ENCODE measurements at places on chromosomes 13 and 19.

DNA sequence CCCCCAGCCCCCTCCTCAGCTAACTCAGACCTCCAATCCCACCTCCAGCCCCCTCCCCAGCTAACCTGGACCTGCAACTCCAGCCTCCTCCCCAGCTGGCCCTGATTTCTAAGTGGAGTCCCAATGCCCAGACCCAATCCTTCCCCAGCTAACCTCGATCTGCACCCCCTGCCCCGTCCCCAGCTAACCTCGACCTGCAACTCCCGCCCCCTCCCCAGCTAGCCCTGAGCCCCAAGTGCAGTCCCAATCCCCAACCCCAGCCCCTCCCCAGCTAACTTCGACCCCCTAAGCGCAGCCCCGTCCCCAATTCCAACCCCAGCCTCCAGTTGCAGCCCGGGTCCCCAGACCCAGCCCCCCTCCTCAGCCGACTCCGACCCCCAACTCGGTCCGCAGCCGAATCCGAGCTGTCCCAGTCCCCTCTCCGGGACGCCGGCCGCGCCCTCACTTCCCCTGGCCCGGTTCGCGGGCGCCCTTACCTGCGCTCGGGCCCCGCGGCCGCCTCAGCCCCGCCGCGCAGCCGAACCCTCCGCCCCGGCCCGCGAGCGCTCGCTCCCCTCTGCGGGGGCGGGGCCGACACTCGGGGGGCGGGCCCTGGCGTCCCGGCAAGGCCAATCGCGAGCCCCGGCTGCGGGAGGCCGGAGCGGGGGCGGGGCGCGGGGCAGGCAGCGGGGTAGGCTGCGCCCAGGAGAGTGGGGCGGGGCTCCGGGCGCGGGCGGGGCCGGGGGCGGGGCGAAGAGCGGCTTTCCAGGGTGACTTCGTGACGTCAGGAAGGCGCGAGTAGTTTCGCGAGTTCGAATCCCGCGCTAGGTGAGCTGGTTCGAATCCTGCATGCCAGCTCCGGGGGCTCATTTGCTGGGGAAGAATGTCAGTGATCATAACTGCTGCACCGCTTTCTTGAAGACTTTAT, at the start of gene GNG7:
TSS of gene GNG7 (minus strand) at position 525 of the 907 bp plus-strand sequence. CDS start 182,006 bp downstream, outside the sequence.
- DNase-seq = peak; percentile 89

DNA sequence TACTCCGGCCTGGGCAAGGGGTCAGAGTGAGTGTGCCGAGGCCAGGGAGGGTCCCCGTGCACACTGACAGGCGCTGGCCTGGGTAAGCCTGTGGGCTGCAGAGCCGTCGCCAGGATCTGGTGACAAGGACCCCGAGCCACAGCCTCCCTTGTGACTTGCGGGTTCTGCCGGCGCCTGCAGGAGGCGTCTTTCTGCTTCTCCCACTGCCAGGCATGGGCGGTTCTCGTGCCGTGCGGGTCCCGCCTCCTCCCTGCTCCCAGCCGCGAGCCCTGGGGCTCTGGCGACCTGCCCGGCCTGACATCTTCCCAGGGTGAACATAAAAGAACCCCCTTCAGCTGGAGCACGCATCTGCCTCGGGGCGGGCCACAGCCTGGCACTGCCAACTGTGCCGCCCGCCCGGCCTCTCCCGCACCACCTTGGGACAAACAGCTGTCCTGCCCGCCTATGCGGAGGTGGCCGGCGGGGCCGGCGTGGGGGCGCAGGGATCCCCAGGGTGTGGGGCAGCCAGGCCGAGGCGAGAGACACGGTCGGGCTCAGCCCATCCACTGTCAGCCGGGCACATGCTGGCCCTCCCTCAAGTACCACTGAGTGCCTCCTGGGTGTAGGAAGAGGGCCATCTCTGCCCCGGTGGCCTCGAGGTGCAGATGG, 1.5 kb upstream of the HCN2 start:
- peak; percentile 94 for DNase-seq

GRCh38 chr13:79810669-79811068, 329.7 kb downstream of the NDFIP2 start:
- DNase-seq = no peak

DNA sequence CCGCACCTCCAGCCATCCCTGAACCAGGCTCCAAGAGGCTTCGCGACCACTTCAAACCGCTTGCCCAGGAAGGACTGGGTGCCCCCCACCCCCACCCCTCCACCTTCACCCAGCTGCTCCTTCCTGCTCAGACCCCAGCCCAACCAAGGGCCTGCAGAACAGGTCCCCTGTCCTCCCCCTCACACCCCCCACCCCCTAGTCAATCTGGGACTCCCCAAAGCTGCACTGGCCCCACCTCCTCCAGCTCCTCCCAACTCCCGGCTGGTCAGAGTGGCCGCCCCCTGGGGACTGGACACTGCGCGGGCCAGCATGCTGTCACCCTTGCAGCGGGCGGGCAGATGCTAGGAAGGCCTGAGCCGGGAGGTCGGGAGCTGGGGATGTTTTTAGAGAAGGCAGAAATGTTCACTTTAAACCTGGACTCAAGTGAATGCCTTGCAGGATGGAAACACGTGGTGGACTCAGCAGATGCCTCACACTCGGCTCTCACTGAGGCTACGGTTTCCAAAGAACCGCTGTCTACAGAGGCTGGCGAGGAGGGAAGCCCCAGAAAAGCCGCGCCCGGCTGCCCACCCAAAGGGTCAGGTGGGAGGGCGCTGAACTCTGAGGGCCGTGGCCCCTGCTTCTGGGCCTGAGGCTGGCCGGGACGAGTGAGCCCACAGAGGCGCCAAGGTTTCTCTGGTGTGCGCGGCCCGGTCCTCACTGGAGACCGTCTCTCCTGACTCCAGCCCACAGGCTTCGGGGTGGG, 8.0 kb downstream of the RPL36 start:
- no peak for DNase-seq

DNA sequence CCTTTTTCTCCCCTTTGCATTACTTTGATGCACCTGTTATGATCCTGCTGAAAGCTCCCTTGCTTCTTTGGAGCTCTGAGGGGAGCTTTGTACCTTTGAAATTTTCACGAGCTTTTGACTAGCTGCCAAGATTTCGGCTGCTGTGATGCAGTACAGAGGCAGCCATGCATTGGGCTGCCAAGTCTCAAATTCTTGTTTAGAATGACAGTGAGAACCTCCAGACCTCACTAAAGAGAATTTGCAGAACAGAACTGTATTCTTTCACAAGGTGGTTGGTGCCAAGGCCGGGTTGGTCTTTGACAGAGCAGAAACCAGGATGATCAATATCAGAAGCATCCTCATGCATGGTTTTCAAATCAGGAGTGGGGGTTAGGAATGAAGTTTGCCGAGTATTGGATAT, 414.8 kb downstream of the GPC5 start:
- no peak for DNase-seq

DNA sequence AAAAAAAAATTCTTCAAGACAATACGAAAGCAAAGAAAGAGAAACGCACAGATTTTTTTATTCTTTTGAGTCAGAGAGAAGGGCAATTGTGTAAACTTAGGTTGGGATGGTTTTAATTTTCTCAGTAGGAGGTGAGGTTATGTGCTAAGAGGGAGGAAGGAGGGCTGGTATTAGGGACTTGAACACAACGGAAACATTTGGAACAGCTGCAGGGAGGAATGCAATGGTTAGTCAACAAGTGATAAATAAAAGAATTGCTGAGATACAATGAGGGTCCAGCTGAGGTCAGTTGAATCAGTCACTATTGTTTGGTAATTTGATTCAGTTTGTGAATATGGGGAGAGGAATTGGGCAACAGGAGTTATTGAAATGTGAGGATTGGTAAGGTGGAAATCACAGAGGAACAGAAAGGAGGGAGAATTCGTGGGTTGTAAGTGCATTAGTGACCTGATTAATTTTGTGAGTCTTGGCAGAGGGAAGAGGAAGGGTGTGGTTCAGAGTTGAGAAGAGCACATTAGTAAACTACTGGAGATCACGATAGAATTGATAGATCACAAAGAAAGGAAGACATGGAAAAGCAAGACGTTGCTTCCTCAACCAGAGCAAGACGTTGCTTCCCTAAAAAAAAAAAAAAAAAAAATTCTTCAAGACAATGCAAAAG, 499.5 kb upstream of the SPRY2 start:
- DNase-seq = no peak

- no peak for DNase-seq
These were observed 471 bp downstream of the FUT1 start for GRCh38 chr19:48751845-48752495.

- DNase-seq = no peak
These were observed 6.1 kb downstream of the CLC start for GRCh38 chr19:39731685-39732084.

DNA sequence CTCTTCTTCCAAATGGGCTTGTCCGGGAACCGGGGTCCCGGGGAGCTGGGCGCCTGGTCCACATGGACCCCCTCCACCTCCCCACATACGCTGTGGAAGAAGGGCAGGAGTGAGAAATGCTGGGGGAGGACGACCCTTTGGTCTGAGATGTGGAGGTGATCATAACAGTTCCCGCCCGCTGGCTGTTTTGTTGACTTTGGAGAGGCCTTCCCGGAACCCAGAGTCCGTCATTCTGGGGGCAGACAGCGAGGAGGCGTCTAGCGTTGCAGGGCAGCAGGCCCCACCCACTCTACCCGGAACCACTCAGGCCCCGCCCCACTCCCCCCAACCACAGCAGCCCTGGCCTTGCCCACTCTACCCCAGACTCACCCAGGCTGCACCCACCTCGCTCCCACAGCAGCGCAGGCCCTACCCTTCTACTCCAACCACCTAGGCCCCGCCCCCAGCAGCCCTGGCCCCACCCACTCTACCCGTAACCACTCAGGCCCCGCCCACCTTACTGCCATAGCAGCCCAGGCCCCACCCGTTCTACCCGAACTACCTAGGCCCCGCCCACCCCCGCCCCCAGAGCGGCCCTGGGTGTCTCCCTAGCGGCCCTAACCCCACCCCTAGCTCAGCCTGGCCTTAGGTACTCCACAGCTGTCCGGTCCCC, 7.1 kb downstream of the GPR108 start:
- no peak for DNase-seq

DNA sequence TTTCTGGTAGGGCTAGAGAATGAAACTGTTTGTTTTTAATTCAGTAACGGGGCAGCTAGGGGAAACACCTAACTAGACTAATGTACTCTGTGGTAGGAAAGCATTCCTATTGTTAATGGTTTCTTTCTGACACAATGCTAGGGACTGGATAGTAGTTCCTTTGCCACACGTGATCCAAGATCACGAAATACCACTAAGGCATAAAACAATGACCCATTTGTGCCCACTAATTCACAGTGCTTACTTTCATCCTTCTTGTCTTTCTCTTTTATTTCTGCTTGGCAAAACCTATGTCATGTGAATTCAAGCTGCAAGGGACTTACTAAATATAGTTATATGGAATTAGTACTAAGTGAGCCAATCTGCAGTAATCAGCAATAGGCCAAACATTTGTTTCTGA, 834.1 kb upstream of the SLITRK6 start:
- DNase-seq = no peak
